ENCODE measurements at places on chromosomes 7 and 10.

GRCh38 chr10:121540732-121541395 is 57.4 kb downstream of the FGFR2 start:
- DNase-seq: no peak

GRCh38 chr10:93413252-93413689 is 68.9 kb downstream of the MYOF start:
- DNase-seq: no peak

GRCh38 chr10:63901228-63901627 is 380.0 kb downstream of the REEP3 start:
- DNase-seq: no peak

- DNase-seq: no peak
Measured at GRCh38 chr10:95335933-95336699, 45.3 kb upstream of the PDLIM1 start.

DNA sequence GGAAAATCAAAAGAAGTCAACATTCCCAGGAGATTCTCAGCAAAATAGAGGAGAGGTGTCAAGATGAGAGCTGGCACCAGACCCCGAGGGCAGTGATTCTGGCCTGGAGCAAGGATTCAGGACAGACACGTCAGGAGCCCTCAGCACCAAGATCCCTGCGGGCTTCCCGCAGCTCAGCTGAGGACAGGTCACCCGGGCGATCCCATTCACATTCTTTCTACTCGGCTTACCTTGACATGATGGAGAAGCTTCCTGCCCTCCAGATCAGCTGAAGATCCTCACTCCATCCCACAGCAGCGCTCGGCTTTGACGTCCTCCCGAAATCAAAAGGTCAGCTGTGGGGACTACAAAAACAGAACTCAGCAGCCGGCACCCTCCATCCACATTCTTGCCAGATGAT is 139.1 kb downstream of the DLG5 start:
- DNase-seq: no peak

- DNase-seq: no peak
Measured at GRCh38 chr7:101516851-101517250, 112.2 kb downstream of the MYL10 start.

DNA sequence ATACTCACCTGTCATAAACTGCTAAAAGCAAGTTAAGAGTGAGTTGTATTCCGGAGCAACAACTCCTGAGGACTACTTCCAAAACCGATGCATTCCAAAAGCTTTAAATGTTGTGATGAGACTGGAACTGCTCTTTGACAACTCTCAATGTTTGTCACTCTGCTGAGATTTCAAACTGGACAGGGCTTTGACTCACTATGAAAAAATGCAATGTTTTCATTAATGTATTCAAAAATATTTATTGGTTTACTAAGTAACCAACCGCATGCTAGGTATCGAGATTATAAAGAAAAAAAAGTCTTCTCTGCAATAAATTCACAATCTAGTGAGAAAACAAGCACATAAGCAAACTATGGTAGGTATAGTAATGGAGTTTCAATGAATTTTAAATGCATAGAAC is 107.9 kb upstream of the GNAI1 start:
- DNase-seq: no peak

- DNase-seq: no peak
Measured at GRCh38 chr7:138667535-138668228, 33.5 kb downstream of the SVOPL start.

- no peak for DNase-seq
Measured at GRCh38 chr10:92690915-92691590, 1.3 kb downstream of the HHEX start.

DNA sequence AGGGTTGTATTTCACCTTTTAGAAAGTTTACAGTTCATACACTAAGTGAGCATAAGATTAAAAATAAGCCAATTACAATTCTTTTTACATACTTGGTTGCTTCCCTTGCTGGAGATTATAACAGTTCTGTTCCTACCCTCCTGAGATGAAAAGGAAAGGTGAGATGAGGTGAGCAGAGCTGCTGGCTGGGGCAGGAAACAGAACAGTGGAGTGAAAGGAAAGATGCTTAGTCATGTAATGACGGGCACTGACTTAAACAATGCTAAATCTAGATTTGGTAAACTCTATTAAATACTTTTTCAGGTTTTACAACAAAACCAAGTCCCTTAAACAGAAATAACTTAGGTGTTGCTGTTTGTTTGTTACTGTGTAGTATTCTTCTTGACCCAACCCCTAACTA is 19.9 kb upstream of the ZEB1 start:
- no peak for DNase-seq

GRCh38 chr10:29540016-29540415 is 94.8 kb downstream of the SVIL start:
- no peak for DNase-seq

- no peak for DNase-seq
Measured at GRCh38 chr10:80503584-80504157, 34.0 kb upstream of the SH2D4B start.

DNA sequence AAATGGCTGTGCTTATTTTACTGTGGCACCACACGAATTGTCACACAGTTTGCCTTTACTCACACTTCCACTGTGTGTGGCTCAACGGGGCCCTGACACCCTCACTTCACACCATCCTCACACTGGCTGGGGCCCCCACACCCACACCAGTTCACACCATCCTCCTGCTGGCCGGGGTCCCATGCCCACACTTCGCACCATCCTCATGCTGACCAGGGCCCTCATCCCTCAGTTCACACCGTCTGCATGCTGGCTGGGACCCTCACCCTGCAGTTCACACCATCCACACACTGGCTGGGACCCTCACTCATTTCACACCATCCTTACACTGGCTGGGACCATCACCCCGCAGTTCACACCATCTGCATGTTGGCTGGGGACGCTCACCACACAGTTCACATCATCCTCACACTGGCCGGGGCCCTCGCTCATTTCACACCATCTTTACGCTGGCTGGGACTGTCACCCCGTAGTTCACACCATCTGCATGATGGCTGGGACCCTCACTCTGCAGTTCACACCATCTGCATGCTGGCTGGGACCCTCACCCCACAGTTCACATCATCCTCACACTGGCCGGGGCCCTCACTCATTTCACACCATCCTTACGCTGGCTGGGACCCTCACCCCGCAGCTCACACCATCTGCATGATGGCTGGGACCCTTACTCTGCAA is 36.0 kb downstream of the BRI3 start:
- no peak for DNase-seq

- no peak for DNase-seq
Measured at GRCh38 chr7:150924369-150924781, 53.7 kb downstream of the KCNH2 start.

- peak; percentile 18 for DNase-seq
Measured at GRCh38 chr10:24722676-24723385, 856 bp downstream of the ARHGAP21 start.

GRCh38 chr7:93432130-93432529 is 142.4 kb downstream of the CALCR start:
- DNase-seq: no peak

DNA sequence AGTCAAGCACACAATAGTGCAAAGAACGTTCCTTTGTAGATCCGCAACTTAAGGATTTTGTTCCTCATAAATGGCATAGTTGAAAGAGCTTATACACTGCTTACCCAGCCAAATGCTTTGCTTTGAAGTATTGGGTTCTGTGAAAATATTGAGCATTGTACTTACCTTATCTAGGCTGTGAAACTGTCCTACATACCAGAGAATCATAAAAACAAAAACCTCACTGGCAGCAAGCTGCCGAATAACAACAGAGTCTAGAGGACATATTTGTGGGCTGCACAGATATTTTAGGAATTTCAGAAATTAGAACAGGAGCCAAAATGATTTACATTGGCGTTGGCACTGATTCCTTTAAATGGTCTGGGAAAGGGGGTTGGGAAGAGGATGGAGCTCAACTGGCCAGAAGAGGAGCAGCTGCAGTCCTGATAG is 174.8 kb downstream of the RTKN2 start:
- peak; percentile 85 for DNase-seq

GRCh38 chr10:101710059-101710695 is 15.2 kb upstream of the FBXW4 start:
- DNase-seq: no peak

DNA sequence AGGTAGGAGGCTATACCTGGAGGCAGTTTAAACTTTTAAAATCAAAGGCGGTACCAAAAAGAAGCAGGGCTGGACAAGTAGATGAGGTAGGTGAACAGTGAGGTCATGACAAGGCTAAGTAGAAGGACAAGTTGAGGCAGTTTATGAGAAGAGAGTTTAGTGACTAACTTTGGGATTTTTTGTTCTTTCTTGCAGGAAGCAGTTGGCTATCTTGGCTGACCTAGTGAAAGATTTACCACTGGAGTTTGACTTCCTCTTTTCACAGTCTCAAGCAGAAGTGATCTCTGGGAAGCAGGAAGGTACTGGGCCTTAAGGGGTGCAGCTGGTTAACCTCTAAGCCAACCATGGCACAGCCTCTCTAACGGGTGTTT is 26.3 kb downstream of the ENTPD7 start:
- no peak for DNase-seq

DNA sequence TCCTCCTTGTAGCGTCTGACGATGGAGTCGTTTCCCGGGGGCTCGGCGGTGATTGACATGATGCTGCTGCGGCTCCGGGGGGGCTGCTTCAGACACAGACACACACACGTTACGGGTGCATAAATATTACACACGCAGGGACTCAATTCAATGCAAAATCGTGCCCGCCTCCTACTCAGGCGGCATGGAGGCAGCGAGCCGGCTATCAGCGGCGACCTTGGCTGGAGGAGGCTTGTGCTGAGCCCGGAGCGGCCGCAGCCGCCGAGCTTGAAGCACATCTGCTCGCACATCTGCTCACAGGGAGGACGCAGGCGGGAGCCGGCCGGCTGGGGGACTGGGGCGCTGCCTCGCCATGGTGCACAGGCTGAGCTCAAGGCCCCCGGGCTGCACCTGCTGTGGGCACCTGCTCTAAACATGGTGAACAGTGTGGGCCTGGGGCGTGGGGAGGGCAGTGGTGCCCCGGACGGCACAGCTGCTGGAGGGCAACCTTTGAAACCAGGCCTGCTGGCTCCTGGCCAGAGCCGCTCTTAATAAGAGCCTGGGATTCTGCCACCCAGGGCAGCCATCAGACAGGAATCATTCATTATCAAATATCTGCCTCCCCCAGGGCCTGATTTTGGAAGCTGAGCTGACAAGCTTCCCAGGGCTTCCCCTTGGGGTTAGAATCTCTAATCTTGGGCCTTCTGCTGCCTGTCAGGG is 84.7 kb upstream of the GNA12 start:
- no peak for DNase-seq

GRCh38 chr7:96928965-96929364 is 76.4 kb upstream of the DLX6 start:
- DNase-seq: no peak

- no peak for DNase-seq
Measured at GRCh38 chr10:1402816-1403507, 334.4 kb downstream of the ADARB2 start.

DNA sequence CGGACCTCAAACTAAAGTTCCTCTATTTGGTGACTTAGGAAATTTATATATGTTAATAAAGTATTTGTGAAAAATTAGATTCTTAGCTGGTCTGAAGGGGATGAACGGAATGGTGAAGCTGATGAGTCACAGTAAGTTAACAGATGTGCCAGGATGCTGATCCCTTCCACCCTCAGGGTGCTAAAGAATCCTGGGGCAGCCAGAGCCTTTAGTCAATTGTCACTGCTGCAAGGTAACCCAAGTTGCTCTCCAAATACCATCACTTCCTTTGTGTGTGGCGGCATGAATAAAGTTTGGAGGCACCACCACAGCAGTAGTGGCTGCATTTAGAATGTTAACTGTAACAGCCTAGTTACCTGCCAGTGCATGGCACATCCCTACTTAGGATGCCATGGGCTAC is 222.6 kb upstream of the PPP1R3A start:
- no peak for DNase-seq

GRCh38 chr10:1966712-1967376 is 229.5 kb upstream of the ADARB2 start:
- DNase-seq: no peak

- DNase-seq: no peak
Measured at GRCh38 chr7:124351950-124352349, 319.1 kb upstream of the TMEM229A start.

DNA sequence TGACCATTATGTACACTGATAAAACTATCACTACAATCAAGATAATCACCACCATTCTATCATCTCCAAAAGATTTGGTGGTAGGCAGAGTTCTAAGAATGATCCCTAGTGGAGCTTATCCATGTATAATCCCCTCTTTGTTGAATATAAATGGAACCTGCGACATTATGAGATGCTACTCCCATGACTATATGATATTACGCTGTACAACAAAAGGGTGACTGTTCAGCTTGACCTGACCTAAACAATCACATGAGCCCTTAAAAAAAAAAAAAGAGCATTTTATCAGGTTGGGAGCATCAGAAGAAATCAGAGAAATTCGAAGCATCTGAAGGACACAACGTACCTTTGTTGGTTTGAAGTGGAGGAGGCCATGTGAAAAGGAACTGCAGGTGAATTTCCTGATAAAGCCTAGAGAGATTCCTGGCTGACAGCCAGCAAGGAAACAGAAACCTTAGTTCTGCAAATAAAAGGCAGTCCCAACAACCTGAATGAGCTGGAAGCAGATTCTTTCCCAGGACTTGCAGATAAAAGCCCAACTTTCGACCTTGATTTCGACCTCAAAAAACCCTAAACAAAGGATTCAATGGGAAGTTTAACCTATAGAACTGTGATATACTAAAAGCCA is 270.7 kb downstream of the ADRA2A start:
- DNase-seq: no peak

GRCh38 chr7:157479326-157479725 is 142.5 kb downstream of the DNAJB6 start:
- DNase-seq: no peak

DNA sequence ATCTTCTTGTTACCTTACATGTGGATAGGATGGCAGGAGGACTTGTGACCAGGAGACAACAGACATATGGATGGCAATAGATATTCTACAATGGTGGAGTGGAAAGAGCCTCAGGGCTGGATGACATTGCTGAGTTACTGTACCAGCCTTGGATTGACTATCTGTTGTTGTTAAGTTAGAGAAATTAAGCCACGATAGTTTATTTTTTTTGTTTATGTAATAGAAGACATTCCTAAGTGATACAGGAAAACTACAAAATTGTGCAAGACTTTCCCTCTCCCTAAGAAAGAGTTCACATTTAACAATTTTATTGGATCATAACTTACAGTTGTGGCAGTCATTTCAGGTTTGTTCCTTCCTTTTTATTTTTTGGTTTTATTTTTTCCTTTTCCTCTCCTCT is 230.7 kb upstream of the CACNA2D1 start:
- no peak for DNase-seq

- DNase-seq: no peak
Measured at GRCh38 chr7:142298627-142299026, 40.8 kb upstream of the PRSS58 start.

DNA sequence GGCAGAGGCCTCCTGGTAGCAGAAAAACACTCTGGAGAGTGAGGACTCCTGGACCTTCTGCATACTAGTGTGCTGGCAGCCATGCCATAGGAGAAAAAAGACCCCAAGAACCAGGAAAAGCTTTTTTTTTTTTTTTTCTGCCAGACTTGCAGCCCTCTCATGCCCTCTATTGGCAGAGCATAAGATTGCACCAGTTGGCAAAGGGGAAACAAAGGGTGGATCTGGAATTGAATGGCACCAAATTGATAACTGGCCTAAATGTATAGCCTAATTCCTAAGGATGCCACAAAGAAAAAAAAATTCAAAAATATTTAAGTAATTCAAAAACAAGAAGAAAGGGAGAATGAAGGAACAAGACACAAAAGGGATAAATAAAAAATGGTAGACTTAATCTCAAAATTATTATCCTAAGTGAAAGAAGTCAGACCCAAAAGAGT is 112.5 kb upstream of the GHITM start:
- no peak for DNase-seq
